CD8-positive, alpha-beta memory T cell (primary cell): ENCODE measurements at places on chromosomes 5 and 9. TPM values are rescaled to one million over a fixed set of nuclear protein-coding genes. Genes with fewer than 3 reads are reported as not detected.

- peaks cover 1% of the 10 kb centered on the region for H3K27me3 ChIP-seq
- H3K27ac ChIP-seq, result no peak overlapping the region
- no peak overlapping the region for H3K4me3 ChIP-seq
- H3K36me3 ChIP-seq, result no peaks in the 10 kb centered on the region
- DNase-seq, result no peak
Measured at GRCh38 chr5:170182491-170182890, 50.3 kb upstream of the C5orf58 start.

- DNase-seq, result no peak
- H3K27ac ChIP-seq, result no peak overlapping the region
- no peak overlapping the region for H3K4me3 ChIP-seq
Measured at GRCh38 chr5:1197876-1198666, 3.3 kb upstream of the SLC6A19 start.

DNA sequence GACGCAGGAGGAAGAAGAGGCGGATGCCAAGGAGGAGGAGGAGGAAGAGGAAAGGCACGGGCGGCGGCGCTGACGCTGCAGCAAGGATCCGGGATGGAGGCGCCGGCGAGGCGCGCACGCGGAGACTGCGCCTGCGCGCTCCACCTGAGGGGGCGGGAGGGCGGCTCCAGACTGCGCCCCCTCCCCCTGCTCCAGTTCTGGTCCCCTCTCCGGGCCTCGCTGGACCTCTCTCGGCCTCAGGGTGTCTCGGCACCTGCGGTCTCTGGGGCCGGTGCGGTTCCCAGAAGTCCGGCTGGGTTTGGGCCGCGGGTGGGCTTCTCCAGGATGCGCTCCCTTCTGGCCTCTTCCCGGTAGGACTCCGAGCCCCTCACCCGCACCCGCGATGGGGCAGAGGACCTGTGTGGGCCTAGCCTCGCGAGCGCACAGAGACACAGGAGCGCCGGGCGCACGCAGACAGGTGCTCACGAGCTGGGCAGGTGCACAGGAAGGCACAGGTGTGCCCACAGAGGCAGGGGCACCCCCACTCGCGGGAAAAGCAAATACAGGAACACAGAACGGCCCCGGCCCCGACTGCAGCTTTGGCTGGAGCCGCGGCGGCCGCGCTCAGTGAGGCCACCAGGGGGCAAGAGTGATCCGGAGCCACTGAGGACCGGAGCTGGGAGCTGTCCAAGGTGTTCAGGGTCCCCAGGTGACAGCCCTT lies at the start of gene NPDC1:
Gene NPDC1 (minus strand): TSS at position 90 of the 700 bp plus-strand sequence. CDS start 188 bp downstream, outside the sequence.
- peak within 1 kb of the TSS; percentile 47 for H3K4me3 ChIP-seq
- H3K27me3 ChIP-seq, result peaks cover 49% of the 10 kb centered on the region
- peak within 1 kb of the TSS; percentile 24 for H3K27ac ChIP-seq
- H3K4me1 ChIP-seq, result peaks cover 27% of the 10 kb centered on the region
- H3K36me3 ChIP-seq, result no peaks in the 10 kb centered on the region

GRCh38 chr9:37503736-37504135 lies 18.0 kb downstream of the POLR1E start:
- peak overlapping the region; percentile 1 for H3K27ac ChIP-seq
- H3K36me3 ChIP-seq, result peaks cover 21% of the 10 kb centered on the region
- H3K4me1 ChIP-seq, result no peaks in the 10 kb centered on the region
- DNase-seq, result no peak
- no peak overlapping the region for H3K4me3 ChIP-seq
- no peaks in the 10 kb centered on the region for H3K27me3 ChIP-seq

DNA sequence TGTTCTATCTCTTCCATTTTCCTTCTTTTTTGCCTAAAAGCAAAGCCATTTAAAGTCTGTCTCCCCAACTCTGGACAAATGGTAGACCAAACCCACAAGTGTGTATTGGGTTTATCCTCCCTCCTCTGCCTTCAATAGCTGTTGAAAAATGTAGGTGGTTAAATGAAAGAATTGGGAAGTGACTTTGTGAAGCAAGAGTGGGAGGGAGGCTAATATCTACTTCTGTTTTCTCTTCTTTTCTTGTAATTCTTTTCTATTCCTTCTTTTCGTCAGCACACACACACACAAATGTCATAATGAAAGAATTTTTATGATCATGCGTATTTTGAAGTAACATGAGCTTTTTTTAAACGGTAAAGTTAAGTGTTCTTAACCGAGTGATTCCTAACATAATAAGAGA lies 3.8 kb downstream of the CCDC152 start:
- DNase-seq, result no peak
- no peaks in the 10 kb centered on the region for H3K36me3 ChIP-seq
- H3K4me3 ChIP-seq, result no peak overlapping the region
- no peaks in the 10 kb centered on the region for H3K27me3 ChIP-seq
- no peak overlapping the region for H3K27ac ChIP-seq

DNA sequence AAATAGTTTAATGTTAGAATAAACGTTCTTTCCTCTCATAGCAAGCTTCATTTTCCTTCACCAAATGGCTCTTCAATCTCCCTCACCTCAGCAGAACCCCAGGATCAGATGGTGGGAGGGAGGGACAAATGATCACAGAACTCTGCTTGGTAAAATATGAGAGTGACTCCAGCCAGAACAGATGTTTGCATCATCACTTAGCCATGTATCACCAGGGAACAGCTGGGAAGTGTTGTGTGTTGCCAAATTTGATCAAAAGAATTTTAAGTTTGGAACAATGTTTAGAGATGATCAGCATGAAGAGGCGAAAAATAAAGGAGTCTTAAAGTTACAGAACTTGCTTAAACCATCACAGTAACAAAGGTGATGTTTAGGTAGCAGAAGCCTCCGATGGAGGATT lies 115.7 kb downstream of the FRMD3 start:
- no peak for DNase-seq
- H3K27me3 ChIP-seq, result no peaks in the 10 kb centered on the region
- H3K27ac ChIP-seq, result no peak overlapping the region
- no peaks in the 10 kb centered on the region for H3K36me3 ChIP-seq

DNA sequence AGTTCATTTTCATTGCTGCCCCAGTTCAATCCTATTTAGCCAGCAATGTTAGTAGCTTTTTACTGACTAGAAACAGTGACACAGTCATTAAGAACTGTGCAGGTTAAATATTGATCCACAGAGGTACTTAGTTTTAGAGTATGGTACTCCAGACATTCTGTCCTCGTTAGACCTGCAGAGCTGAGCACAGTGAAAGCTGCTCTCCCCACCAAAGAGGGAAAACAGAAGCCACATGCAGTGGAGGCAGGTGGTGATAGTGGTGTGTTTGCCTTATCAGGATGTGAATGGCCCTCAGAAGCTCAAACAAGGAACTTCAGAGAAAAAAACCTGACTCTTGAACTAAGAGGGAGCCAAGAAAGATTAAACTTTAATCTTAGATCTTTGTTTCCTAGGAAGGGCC lies 75.5 kb downstream of the UNC13B start:
- no peak overlapping the region for H3K27ac ChIP-seq
- no peak overlapping the region for H3K4me3 ChIP-seq
- H3K36me3 ChIP-seq, result no peaks in the 10 kb centered on the region
- no peak for DNase-seq

- H3K27ac ChIP-seq, result no peak overlapping the region
- no peaks in the 10 kb centered on the region for H3K36me3 ChIP-seq
- peaks cover 50% of the 10 kb centered on the region for H3K4me1 ChIP-seq
- DNase-seq, result no peak
- H3K27me3 ChIP-seq, result no peaks in the 10 kb centered on the region
Measured at GRCh38 chr9:71791875-71792274, 23.6 kb upstream of the CEMIP2 start.

- H3K27me3 ChIP-seq, result no peaks in the 10 kb centered on the region
- no peaks in the 10 kb centered on the region for H3K36me3 ChIP-seq
- H3K27ac ChIP-seq, result no peak overlapping the region
Measured at GRCh38 chr5:162227075-162227474, 159.5 kb downstream of the GABRG2 start.

SARDH gene
- 1.3 TPM for total RNA-seq

ENDOG gene
- 23.3 TPM for total RNA-seq

RANBP17 gene
- total RNA-seq, result not detected

FOXD1 gene
- 0.22 TPM for total RNA-seq

TMEM171 gene
- total RNA-seq, result not detected

CD72 gene
- 6.4 TPM for total RNA-seq
